Osteoblast (primary cell): ENCODE measurements at places on chromosomes 6 and 20. TPM values are rescaled to one million over a fixed set of nuclear protein-coding genes. Genes with fewer than 3 reads are reported as not detected.

- DNase-seq = no peak
Observed at GRCh38 chr20:36093025-36093803, 61.3 kb upstream of the EPB41L1 start.

Gene TMEM63B
- total RNA-seq = 32.7 and 36.6 TPM in 2 replicates

- peak; percentile 93 for DNase-seq
Observed at GRCh38 chr6:11317885-11318771, 85.7 kb upstream of the NEDD9 start.

DNA sequence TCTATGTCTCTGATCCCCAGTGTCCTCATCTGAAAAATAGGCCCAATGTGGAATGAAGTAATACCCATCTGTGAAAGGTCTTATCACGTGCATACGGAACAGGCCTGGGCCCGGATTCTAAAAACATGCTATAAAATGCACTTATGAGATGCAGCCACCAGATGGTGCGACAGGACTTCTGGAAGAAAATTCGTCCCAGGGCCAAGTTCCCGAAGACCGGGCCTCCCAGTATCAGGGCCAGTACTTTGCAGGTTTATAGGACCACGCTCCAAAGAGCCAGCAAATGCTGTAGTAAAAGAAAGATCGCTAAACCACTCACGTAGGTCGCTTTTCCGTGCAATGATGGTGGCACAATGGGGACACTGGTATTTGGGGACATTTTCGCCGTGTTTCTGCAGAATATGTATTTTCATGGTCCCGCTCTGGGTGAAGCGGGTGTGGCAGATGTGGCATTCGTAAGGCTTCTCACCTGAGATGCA, 10.6 kb downstream of the CTCFL start:
- DNase-seq = peak; percentile 87

GRCh38 chr6:163984124-163984936, 569.8 kb downstream of the QKI start:
- no peak for DNase-seq

Gene LSM14B
- total RNA-seq = 41.8 and 48.5 TPM in 2 replicates

DNA sequence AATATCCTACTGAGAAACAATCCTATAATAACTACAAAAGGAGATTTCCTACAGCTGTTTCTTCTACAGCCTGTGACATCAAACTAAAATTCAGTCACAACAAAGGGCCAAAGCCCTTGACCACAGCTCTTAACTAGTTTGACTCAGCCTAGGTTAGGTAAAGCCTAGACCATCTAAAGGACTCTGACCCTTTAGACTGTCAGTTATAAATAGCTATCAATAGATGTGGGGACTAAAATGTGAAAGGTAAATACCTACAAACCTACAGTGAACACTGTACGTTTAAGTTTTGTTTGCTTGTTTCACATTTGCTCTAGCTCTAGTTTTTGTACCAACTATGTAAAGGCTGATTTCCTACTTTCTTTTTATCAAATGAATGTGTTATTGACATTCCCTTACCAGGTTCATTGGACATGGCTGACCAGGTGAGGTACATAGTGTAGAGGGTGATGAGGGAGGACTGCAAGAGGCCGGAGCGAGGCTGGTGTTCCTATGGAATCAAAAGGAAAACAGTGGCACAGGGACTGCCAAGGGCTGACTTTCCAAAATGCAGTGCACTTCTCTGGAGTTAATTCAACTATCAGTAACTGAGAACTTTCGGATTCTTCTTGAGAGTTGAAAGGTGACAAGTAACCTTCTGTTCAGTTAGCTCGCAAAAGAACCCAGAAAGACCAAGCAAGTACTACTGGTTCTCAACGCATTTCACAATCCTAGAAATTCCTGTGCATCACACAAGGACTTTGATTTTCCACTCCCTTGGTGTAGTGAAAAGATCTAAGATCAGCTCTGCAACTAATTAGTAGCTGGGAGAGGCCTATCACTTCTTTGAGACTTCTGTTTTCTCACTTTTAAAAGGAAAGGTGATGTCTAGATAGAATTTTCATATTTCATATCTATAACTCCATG, 17.2 kb downstream of the SERINC3 start:
- no peak for DNase-seq

Gene TMEM217
- 2.7 and 3.3 TPM in 2 replicates for total RNA-seq

Gene MRPS10
- 46.9 and 52.5 TPM in 2 replicates for total RNA-seq

GRCh38 chr6:46687619-46688097, at the start of gene TDRD6:
Gene TDRD6 (plus strand): TSS chr6:46687885. CDS start chr6:46688129, 244 bp downstream.
- DNase-seq = no peak

GRCh38 chr20:44709797-44710196, 5.4 kb upstream of the CCN5 start:
- no peak for DNase-seq
